T-helper 9 cell (primary cell): ENCODE measurements at places on chromosomes 3 and 15.

GRCh38 chr3:8183627-8184026 is 318.0 kb upstream of the LMCD1 start:
- no peak for DNase-seq

- DNase-seq, result no peak
These were observed 6.1 kb downstream of the NBEAL2 start for GRCh38 chr3:46985588-46985987.

DNA sequence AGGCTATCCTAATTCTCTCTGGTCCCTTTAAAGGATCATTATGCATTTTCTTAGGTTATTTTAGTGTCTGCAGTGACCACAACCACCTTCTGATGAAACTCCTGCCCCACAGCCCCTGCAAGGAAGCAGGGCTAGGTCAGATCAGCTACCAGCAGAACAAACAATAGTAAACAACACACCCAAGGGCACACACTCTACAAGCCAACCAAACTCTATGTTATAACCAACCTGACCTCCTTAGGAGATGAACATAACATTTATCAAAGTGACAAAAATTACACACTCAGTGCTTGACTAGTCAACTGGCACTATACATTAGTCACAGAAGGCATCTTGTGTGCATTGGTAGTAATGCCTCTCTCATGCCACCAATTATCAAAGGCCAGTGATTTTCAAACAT is 17.3 kb downstream of the DENND6A start:
- DNase-seq, result no peak

DNA sequence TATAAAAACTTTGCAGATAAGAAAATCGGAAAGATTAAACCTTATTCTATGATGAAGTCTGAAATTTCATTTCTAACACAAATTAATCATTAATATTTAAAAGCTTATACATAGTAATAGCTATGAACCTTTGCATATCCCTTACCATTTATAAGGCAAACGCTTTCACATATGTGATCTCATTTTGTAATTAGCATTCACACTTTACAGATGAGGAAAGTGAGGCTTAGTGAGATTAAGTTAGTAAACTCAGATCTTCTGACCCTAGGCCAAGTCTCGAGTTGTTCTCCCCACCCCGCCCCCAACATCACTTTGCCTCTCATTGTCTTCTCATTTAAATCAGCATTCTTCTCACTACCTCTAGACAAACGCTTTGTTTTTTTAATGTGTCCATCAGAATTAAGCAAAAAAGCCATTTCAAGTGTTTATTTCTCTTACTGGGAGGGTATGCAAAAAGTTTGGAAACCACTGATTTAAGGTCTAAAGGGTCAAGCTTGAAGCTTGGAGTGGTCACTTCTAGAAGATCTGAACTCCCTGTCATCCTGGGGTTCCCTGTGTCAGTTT is 172.9 kb upstream of the BCL6 start:
- DNase-seq, result no peak

DNA sequence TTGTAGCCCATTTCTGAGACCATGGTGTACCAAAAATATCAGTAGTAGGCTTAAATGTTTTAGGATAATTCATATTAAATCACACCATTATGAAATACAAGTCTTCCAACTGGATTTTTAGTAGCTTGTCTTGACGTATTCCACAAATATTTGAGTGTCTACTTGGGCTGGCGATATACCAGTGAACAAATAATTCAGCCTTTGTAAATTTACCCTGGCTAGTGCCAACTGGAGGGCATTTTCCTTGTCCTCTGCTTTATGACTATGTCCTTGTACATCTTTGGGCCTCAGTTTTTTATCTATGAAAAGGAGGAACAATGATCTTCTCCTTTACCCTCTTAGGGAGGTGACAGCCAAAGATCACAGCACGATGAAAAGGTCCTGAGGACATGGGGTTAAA is 114.8 kb downstream of the FRMD4B start:
- no peak for DNase-seq

GRCh38 chr15:39034816-39035215 is 470.2 kb upstream of the RASGRP1 start:
- DNase-seq, result no peak

- no peak for DNase-seq
These were observed 34.4 kb upstream of the GLCE start for GRCh38 chr15:69126054-69126469.

DNA sequence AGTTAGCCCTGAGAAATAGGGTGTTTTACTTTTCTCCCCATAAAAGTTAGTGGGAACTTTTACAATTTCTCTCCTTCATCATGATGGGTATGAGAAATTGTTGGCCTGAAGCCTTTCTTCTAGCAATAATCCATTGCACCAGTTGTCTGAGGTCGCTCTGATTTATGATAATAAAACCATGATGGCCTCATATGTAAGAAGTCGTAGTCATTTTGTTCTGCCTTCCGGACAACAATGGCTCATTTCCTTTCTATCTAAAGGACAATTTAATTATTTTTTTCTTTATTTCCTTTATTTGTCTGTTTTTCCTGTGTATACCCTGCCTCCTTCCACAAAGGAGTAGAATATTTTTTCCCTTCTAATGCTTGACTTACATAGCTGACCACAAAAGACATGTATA is 31.6 kb upstream of the GNB4 start:
- DNase-seq, result no peak

- no peak for DNase-seq
These were observed at the start of gene ACOX2 for GRCh38 chr3:58536501-58537411. TSS of gene ACOX2 (minus strand) at chr3:58537190. CDS start at chr3:58535106, 2,084 bp downstream.

DNA sequence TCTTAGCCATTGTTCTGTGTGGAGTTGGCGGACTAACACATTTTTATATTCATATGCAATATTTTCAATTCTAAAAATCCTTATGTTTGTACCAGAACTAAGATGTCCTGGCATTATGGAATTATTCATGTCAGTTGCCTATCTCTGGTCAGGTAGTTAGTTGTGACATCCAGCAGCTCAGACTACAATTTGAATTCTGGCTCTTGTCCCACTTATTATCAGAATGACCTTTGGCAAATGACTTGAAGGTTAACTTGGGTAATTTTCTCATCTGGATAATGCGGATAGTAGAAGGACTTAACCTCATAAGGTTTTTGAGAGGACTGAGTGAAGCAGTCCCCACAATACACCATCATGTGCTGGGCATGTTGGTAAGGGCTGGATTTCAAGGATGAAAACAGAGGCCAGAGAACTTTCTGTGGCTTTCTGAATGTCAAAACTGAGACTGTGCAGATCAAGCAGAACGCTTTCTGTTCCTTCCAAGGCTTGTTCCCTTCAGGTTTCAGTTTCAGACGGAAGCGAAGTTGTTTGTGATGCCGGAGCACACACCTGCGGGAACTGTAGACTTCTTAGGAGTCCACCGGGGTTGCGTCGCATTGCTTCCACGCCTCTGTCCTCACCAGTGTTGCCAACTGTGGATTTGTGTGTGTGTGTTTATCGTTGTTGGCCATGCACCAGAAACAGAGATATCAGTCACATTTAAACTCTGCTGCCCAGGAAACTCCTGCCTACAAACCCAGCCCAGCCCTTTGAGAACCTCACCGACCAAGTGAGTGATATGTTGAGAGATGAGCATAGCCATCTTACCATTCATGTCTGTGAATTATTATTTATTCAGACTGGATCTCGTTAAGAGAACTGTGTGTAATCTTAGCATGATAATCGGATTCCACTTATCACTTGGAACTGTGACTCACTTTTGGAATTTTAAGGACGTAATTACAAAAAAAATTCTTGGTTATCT is 76.0 kb downstream of the PTPRG start:
- no peak for DNase-seq

GRCh38 chr3:24850245-24850644 is 355.6 kb upstream of the THRB start:
- no peak for DNase-seq

DNA sequence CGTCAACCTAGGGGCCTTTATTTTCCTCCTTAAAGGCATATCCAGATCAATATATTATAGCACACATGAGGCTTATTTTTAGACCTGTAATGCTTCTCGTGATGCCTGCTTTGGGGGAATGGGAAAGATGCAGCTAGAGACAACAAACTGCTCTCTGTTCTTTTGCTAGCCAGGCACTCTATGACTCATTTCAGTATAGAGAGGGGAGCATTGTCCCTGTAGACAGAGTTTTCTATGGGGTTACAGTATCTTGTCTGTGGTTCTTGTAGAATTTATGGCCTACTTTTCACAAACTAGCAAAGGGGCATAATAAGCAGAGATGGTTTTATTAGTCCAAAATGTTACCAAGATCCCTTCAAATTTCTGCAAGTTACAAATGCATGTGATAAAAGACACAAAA is 305.6 kb downstream of the LSAMP start:
- no peak for DNase-seq

- no peak for DNase-seq
These were observed 23.0 kb downstream of the HES1 start for GRCh38 chr3:194158942-194159439.

DNA sequence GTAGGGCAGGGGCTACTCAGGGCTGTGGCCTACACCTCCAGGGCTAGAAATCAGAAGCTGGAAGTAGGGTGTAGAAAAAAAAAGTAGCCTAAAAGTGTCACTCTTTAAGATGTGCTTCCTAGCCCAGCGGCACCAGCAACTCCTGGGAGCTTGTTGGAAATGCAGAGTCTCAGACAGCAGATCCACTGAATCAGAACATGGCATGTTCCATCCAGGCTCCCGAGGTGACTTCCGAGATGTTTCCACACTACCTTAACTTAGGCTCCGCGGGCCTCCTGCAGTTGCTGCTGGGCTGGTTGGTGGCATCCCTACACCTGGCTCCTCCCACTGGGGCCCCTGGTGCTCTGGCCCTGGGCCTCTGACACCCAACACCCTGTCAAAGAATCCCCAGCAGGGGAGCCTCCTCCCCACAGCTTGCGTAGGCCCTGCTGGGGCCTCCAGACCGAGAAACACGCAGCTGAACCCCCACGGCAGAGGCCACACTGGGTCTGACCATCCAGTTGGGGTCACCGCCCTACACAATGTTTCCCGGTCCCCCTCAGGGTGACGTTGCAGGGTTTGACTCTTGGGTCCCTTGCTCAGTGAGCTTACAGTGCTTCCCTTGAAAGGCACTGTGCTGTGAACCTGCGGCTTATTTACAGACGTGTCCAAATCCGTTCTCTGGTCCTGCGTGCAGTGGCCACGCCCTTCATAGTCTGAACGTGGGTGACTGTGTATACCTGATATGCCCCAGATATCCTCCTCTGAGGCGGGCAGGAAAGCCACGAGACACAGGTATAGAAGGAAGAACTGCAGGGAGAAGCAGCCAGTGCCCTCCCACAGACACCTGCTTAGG is 46.5 kb downstream of the FAM174B start:
- no peak for DNase-seq

DNA sequence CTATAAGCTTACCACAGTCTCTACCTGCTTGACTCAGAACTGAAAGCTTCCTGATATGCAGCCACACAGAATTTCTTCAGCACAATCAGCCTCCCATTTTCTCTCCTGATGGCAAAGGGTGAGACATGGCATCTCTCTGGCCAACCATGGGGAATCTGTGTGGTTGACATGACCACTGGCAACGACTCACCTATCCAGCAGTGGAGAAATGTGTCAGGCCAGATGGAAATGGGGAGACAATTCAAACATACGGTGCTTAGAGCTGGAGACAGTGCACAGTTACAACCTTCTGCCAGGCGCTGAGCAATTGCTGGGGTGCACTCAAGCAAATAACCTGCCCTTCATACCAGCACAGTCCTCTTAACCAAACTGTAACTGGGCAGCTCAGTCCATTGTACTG is 3.6 kb downstream of the ZNF385D start:
- DNase-seq, result no peak

DNA sequence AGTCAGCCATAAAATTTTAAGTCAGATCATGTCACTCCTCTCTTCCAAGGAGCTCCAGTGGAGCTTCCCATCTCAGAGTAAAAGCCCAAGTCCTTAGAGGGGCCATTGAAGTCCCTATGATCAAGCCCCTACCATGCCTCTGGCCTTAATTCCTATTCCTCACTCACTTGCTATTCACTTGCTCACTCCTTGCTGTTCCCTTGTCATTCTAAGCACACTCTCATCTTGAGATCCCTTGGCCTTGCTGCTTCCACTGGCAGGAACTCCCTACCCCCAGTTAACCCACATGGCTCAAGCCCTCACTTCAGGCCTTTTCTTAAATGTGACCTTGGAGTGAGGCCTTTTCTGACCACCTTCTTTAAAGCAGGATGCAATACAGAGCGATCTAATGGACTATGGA is 12.3 kb upstream of the SECISBP2L start:
- DNase-seq, result no peak

DNA sequence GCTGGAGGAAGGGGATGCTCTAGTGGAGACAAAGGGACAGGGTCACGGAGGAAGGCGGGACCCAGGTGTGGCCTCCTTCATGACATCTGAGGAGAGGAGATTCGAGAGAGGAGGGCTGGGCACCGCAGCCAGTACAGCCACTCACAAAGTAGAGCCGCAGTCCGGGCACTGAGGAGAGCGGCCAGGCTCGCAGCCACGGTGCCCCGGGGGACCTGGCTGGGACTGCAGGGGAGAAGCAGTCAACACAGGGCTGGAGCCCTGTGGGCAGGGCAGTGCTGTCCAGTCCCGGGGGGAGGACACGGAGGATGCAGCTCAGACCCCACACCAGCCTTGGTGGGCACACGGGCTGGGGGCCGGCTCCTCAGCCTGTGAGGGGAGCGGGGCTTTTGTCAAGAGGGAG is 40.3 kb downstream of the HMCES start:
- no peak for DNase-seq

DNA sequence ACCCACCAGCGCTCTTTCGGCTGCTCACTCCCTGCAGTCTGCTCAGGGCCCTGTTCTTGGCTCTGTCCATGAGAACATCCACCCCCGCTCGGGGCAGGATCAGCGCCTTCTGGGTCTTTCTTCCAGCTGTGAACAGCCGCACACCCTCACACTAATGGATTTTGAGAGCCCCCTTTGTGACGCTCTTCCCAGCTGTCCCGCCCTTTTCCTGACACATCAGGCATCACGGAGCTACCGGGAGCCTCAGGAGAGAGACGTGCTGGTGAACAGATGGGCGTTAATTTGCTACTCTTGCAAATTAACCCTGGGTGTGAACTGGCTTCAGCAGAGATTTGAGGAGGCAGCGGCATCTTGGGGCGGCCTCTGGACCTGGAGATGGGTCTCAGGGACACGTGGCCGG is 113.0 kb downstream of the TMEM266 start:
- no peak for DNase-seq

- DNase-seq, result no peak
These were observed 144.7 kb upstream of the DPH6 start for GRCh38 chr15:35690698-35691116.

DNA sequence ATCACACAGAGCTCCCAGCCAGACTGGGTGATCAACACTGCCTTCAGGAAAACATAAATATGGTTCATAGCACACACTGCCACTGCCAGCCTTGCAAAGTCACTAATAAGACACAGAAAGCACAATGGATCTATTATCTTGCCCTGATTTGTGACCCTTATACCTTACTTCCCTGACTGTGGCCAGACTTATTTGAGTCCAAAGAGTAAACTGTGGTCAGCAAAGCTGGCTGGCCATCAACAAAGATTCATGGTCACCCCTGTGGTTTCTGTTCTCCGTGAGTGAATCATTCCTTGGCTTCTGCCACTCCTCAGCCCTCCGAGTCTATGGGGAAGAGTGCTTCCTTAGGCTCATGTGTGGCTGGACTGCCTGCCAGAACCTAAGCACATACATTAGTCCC is 437.7 kb downstream of the RAP2B start:
- no peak for DNase-seq

GRCh38 chr3:46930166-46930944 is 46.2 kb downstream of the CCDC12 start:
- no peak for DNase-seq
